Activated CD4-positive, CD25-positive, alpha-beta regulatory T cell (primary cell): ENCODE measurements at places on chromosomes 5 and 9.

GRCh38 chr9:36598273-36598672, 25.6 kb downstream of the MELK start:
- no peak for DNase-seq

DNA sequence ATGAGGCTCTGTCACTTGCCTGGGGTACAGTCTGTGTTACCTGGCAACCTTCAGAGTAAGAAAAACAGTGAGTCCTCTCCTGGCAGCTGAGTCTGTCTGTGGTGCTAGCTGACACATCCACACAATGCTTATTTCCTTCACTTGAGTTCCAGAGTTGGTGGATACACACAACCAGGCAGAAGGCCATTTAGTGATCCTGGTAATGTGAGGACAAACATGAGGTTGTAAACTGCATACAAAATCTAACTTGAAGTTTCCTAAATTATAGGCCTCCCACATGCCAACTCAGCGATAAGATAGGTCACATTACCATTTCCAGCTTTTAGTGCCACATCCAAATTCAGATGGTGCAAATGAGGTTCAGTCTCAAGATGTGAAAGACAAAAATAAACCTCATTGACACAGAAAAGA, 125.5 kb downstream of the DCP2 start:
- no peak for DNase-seq

DNA sequence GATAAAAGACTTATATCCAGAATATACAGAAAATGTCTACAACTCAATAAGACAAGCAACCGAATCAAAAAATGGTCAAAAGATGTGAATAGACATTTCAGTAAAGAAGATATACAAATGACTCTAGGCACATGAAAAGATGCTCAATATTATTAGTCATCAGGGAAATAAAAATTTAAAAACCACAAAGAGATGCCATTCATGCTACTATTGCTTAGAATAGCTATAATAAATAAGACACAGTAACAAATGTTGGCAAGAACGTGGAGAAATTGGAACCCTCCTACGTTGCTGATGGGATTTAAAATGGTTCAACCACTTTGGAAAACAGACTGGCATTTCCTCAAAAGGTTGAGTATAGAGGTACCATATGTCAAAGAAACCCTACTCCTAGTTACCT, 39.8 kb downstream of the POLK start:
- DNase-seq: no peak

DNA sequence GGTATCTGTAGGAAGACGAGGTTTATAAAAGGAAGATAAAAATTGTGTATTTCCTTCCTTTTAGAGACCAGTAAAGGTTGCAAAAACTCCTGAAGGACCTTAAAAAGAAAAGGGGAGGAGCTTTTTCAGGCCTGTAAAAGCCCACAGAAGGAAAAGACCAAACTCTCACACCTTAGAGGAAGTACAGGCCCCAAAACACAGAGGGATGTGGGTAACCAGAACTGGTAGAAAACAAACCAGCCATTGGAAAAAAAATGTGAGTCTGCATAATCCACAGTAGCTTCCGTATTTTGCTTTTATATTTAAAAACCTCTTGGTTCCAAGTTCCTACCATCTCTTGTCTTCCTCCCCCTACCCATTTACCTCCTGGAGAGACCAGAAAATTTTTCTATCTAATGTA, 8.5 kb downstream of the GIN1 start:
- DNase-seq: no peak

DNA sequence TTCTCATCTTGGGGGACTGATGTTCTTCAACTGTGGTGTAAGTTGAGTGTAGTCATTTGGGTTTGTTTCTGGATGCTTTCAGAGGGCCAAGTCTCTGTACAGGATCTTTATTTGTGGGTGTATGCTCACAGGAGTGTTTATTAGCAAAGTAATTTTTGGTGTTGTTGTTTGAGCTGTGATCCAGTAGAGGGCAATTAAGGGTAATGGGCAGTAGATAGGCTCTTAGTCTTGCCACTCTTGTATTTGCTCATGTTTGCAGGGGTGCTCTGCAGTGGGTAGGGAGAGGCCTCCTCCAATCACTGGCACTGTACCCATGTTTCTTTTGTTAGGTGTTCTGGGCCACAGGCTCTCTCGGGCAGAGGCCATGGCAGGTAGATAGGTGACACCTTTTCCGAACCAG, 45.9 kb upstream of the ITGA2 start:
- DNase-seq: no peak

DNA sequence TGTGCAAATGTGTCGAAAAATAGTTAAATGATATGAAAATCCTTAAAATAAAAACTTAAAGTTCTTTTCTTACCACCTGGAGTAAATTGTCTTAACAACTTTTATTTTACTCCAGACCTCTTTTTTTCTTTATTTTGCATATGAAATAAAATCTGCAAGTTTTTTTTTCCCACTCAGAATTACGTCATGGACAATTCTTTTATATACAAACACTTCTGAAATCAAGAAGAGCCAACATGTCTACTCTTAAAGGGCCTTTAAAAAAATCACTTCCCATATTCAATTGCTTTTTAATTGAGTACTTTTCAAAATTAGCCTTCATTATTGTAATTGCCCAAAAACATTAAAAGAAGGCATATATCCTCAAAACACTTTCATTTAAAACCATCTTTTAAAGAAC, 37.7 kb upstream of the ZFAND5 start:
- no peak for DNase-seq

GRCh38 chr9:35826071-35826701, 2.3 kb downstream of the FAM221B start:
- no peak for DNase-seq

- DNase-seq: no peak
Measured at GRCh38 chr5:72007336-72008111, 99.8 kb upstream of the MAP1B start.

GRCh38 chr5:173355561-173355960, 27.3 kb upstream of the STC2 start:
- DNase-seq: no peak

DNA sequence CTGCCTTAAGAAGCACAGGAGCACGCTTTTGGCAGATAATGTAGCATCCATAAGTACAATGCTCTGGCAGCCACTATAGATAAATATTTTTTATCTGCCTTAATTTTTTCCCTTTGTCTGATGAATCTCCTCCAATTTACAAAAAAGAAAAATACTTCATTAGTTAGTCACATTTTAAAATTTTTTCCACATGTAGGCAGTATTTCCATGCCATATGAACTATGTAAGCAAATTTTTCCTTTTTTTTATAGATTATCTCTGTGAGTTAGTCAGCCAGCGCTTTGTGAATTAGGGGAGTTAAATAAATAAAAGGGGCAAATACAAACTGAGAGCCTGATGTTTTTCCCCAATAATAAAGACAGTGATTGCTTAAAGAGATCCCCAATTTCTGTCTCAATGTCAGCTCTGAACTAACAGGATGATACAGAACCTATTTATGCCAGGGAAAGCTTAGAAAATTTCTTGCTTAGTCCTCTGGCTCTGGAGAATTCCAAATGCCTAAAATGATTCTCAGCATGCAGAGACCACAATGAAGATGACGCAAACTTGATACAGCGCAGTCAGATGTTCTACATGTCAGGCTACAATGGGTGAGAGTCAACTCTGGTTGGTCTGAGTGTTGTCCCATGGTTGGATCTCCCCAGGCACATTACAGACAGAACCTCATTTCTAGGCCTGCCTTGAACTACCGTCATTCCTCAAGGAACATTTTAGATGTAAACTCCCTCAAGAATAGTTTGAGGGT, 390.4 kb upstream of the CDH6 start:
- DNase-seq: no peak

DNA sequence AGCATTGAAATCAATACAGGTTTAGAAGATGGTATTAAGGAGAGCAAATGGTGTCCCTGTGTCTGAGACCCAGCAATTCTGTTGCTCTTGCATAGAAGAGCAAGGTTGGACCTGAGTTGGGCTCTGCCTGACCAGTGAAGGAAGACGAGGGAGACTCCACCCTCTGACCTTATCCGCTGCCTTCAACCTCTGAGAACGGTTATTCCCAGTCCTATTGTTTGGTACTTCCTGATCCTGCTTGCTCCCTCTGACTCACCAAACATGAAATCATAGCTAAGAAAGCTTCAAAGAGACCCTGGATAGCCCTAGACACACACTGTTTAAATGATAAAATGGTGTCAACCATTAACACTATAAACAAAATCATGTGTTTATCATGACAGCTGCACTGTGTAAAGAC, 218.5 kb downstream of the PLK2 start:
- no peak for DNase-seq

DNA sequence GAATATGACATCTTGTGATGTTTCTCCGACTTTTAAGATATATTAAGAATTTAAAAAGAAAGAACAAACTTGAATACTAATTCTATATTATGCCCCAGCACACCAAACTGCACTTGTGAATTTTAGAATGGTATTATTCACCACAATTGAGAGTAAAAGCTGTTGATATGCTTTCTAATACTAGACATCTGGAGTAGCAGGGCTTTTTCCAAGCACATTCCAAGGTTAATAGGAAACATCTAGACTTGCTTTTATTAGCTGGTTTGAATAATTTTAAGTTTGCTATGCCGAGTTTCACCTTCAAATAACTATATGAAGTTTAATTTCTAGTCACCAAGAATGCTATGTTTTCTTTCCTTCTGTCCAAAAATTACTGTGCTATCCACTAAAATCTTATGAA, 13.5 kb downstream of the NREP start:
- DNase-seq: no peak

DNA sequence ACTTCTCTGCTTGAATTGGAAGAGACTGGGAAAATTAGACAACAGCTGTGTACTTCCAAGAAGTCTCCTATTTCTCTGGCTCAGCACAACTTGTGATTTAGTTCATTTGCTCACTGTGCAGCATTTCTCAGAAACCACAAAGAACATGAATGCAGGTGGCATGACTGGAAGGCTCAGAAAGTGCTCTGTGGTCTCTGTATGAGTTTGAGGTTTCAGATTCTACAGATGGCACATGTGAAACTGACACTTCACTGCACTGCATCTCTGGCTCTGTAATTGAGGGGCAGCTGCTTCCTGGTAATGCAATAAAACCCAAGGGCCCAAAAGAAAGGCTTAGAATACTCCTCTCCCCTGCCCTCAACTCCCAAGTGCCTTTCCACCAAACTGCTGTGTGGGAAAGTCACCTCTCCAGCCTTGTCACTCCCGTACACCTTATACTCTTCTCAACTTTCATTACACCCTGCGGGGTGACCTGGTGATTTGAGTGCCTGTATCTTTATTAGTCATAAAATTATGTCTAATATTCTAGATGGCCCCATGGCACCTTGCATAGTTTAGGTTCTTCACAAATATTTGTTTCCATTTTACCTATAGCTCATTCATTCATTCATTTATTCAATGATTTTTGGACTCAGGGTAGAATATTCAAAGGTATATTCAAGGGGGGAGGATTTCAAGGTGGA, 82.5 kb downstream of the ESM1 start:
- DNase-seq: no peak

GRCh38 chr5:173329491-173330337, 1.5 kb upstream of the STC2 start:
- no peak for DNase-seq

DNA sequence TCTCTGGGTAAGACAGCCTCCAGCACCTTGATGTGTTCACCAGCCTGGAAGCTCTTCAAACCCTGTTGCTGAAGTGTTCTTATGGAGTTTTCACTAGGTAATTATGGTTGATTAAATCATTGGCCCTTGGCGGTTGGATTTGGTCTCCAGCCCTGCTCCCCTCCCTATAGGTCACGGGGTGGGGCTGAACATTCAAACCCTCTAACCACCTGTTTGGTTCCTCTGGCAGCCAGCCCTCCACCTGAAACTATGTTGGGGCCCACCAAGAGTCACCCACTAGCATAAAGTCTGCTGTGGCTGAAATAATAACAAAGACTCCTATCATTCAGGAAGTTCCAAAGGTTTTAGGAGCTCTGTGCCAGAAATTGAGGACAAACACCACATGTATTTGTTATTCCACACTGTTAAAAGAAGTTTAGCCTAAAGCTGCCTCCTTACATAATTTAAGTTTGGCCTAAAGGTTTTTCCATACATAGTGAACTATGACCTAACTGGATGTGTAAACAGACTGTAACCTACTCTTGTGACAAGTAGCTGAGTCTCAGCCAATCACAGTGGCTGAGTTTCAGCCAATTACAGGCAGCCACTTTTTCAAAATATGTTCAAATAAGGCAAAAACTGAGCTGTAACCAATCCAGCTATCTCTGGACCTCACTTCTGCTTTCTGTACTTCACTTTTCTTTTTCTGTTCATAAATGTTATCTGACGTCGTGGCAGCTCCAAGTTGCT, 34.8 kb downstream of the TMEM252 start:
- no peak for DNase-seq

DNA sequence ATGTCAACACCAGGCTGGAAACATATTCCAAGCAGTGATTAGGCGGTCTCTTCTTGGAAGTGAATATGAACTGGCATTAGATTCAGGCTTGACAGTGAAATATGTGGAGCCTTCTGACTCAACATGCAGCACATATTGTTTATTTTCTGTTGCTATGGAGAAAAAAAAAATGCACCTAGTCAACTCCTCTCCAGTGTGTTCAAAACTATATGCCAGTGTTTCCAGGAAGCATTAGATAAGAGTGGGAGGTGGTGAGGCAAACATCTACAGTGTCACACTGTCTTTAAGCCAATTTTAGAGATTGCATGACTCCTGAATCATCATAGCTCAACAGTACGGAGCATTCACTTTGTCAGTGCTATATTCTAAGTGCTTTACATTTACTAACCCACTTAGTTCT, 117.9 kb downstream of the HCN1 start:
- DNase-seq: no peak

- no peak for DNase-seq
Measured at GRCh38 chr5:29897916-29898315, 1295.6 kb upstream of the CDH6 start.

GRCh38 chr5:98108497-98108896, 665.0 kb upstream of the RGMB start:
- DNase-seq: no peak

GRCh38 chr5:23089286-23089685, 236.1 kb upstream of the CDH12 start:
- no peak for DNase-seq

DNA sequence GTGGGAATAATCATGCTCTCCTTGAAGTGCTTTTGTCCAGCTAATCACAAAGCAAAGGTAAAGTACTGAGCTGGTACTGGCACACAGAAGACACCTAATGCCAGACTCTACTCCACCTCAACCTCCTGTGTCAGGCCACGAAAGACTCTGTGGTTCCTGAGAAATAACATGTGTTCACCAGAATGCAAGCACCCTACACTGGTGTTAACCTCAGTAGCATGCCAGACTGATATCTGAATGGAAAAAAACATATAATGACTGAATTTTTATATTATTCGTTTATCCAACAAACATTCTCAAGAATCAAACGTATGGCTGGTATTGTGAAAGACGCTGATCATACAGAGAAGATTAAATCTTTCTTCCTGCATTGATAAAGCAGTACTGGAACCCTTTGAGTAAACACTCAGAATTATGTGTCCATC, 97.1 kb upstream of the IFNE start:
- no peak for DNase-seq
